ENCODE measurements at places on chromosomes 12 and 14. TPM values are rescaled to one million over a fixed set of nuclear protein-coding genes. Genes with fewer than 3 reads are reported as not detected.

Gene CARMIL3
- 0.16 TPM for total RNA-seq

DNA sequence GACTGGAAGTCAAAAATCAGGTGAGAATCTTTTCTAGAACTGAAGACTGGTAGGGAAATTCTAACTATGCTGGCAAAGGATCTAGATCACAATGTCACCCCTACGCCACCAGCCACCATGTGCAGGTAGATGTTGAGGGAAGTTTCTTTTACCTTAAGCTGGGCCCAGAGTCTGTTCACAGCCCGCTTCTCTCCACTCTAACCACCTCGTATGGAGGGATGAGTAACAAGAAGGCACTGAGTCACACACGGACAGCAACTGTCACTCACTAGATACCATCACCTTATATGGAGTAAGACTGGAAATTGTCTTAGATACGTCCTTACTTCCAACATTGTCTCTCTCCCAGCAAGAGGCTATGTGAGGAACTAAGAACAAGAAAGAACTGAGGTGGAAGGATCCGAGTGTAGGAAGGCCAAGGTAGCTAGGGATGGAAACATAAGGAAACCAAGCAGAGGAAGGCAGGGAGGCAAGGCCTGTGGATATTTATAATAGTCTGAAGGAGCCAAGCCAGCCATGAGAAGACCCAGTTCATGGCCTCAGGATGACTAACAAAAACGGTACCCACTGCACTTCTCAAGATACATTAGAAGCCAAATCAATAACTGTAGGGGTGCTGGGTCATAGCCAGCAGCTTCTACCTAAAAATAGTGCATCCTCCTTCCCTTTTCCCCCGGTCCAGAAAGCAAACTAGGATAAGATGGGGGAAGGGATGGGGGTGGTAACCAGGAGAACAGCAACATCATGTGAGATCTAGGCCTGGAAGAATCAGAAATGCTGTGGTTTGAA is 15.5 kb downstream of the REM2 start:
- DNase-seq: no peak

- no peak for DNase-seq
Measured at GRCh38 chr14:24870949-24871701, 178.8 kb downstream of the STXBP6 start.

GRCh38 chr12:106304797-106305196 is 2.3 kb downstream of the TCP11L2 start:
- DNase-seq: no peak

Gene PPM1H
- 13.5 TPM for total RNA-seq

GRCh38 chr14:96094656-96095055 is 55.5 kb downstream of the C14orf132 start:
- no peak for DNase-seq

Gene SLC7A8
- 61.9 TPM for total RNA-seq

GRCh38 chr14:90301668-90302090 is 30.1 kb downstream of the NRDE2 start:
- DNase-seq: no peak

GRCh38 chr12:45379261-45379660 is 163.4 kb downstream of the ANO6 start:
- no peak for DNase-seq

DNA sequence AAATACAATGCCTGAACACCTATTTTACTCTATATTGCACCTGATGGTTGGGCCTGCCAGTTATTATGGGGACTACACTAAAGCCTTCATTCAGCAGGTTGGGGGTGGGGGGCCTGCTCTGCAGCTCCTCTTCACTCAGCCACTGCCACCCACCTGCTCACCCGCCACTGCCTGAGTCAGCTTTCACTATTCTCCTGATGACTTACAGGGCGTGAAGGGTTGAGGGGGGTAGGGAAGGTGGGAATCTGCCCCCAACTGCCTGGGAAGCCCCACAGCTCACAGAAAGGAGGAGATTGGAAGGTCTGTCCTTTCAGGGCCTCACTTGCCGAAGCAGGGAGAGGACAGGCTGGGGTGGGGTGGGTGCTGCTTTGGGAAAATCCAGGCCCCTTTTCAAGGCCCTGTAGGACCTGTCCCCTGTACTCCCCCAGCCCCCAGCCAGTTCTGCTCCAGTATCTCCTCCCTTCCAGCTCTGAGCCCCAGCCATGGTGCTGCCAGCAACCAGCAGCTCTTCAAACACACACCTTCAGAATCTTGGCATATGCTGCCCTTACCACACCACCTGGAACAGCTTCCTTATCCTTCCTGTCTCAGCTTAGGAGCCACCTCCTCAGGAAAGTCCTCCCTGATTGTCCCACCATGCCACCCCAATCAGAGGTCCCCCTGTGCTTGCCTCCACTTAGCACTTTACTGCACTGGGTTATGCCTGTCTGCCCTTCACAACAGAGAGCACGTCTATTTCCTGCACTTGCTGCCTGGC is 33.1 kb downstream of the IRF2BPL start:
- DNase-seq: no peak

Gene KRT83
- total RNA-seq: 0.33 TPM

- no peak for DNase-seq
Measured at GRCh38 chr12:77893918-77894317, 63.2 kb downstream of the NAV3 start.

Gene GDF3
- not detected for total RNA-seq

Gene NANOG
- total RNA-seq: 0.15 TPM

DNA sequence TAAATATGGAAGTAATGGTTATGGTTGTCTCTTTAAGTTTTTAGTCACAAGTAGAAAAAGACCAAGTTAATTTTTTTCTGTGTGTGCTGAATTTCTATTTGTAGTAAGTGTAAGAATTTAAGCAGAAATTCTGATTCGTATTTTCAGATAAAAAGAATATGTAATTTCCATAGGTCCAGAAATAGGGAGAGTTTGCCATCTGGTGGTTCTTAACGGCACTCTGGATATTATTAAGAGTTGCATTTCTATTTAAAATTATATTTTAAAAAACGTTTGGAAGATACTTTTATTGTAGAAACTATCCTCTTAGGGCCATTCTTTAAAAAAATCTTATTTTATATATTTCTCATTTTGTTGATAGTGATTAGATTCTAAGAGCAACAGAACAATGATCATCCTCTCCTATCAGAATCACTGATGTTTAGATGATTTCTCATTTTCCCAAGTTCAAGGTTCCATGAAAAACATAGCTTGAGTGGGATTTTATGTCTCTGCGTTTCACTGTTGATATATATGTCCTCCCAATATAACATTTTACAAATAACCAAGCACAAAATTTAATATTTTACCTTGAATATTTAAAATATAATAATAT is 88.3 kb downstream of the LRRK2 start:
- DNase-seq: no peak

DNA sequence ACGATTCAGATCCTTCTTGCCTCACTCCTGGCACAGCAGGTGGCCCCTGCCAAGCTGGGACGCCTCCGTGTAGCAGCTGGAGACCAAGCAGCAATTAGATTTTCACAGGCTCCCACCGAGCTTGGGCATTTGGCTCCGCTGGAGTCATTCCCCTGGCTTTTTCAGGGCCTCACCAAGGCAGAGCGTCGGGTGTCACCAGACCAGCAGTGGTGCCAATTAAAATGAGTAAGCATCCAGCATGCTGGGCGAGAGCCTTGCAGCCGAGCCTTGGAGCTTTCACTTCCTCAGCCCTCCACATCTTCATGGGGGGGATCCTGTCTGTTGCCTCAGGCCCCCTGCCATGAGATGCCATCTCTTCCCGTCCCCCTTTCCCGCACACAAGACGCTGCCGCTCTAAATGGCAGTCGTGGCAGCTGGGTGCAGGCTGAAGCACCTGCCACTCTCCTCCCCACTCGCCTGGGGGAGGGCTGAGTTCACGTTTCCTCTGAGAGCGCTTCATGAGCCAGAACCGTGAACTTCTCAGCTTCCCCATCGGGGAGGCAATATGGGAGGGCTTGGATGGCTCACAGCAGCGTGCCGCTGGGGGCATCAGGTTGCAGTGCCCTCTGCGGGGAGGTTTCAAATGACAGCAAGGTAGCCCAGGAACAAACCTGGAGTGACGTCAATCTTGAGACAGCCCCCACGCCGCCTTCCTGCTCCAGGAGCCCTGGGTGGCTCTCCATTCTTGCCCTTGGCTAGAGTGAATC is 11.7 kb downstream of the TPCN1 start:
- no peak for DNase-seq

DNA sequence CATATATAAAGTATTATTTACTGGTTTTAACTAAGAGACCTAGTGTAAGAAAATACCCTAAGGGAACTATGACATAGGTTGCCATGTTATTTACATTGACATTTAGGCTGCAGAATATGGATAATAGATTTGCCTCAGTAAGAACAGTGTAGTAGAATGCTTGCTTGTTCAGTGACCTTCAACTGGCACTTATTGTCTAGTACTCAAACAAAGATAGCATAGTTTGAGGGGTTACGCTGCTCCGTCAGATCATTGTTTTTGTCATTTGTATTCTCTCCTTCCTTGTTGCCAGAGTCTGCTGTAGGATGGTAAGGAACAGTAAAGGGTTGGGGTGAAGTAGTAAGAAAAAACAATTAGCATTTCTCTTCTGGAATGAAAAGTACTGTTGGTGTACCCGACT is 33.2 kb downstream of the TOGARAM1 start:
- no peak for DNase-seq

DNA sequence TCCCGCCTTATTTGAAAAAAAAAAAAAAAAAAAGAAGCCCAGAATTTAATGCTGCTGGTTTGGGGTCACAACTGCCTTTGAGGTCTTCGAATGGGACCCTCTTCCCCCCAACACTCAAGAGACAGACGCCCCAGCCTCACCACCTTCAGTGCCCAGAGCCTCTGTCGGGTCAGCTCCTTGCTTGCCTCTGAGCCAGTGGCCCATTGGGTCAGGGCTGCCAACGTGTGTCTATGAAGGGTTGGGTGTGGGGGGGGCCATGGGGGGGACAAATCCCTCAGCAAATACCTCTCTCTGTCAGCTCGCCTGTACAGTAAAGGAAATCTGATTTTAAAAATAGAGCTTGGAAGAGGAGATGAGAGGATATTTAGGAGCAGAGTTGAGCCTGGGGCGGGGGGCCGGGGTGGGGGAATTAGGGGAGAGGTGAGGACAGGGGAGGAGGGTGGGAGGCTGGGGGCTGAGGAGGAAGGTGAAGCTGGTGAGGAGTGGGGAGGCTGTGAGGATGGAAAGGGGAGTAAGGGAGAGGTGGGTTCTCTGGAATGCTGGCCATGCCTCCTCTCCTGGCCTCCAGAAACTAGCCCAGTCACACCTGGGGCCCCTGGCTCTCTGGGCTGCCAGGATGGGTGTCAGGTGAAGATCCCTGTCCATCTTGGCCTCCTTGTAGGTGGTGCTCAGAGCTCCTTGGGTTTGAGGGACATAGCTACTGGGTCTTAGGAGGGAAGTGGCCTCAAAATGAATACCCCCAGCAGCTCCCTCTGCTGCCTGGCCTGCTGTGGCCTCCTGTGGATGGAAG is 13.3 kb downstream of the RTL1 start:
- no peak for DNase-seq

DNA sequence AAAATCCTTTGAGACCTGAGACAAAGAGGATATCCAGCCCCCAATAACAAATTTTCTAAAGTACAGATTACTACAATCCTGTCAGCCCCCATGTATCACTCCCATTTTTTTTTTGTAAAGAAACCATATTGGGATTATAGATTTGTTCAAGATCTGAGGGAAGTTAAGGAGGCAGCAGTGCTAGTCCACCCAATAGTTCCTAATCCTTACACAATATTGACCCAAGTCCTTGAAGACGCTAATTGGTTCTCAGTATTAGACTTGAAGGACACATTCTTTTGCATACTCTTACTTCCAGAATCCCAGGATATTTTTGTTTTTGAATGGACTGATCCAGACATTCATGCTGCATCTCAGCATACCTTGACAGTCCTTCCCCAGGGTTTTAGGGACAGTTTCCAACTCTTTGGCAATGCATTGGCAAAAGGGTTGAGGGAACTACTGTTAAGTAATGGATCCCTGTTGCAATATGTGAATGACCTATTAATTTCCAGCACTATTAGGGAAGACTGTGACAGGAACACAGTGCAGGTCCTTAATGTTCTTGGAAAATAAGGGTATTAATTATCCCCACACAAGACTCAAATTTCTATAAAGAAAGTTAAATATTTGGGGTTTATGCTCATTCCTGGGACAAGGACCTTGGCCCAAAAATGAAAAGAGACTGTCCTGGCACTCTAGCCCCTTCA is 1519.5 kb upstream of the SEL1L start:
- DNase-seq: no peak

GRCh38 chr12:8860165-8860961 is 37.9 kb downstream of the A2ML1 start:
- DNase-seq: no peak

DNA sequence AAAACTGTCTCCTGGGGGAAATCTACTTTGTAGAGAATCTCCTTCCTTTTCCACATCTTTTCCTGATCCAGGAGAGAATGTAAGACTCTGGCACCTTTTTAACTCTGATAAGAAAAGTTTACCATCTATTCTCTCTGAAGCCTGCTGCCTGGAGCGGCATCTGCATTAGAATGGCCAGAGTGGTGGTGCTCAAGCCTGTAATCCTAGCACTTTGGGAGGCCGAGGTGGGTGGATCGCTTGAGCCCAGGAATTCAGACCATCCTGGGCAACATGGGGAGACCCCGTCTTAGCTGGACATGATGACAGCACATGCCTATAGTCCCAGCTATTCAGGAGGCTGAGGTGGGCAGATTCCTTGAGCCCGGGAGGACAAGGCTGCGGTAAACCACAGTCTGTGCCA is 1.4 kb upstream of the CHFR start:
- DNase-seq: no peak

GRCh38 chr12:108360487-108360886 is 21.4 kb upstream of the CMKLR1 start:
- DNase-seq: no peak

Gene SLIRP
- 156 TPM for total RNA-seq

- no peak for DNase-seq
Measured at GRCh38 chr12:111297703-111298426, 71.0 kb downstream of the PHETA1 start.

Gene PIP4K2C
- total RNA-seq: 26.9 TPM

DNA sequence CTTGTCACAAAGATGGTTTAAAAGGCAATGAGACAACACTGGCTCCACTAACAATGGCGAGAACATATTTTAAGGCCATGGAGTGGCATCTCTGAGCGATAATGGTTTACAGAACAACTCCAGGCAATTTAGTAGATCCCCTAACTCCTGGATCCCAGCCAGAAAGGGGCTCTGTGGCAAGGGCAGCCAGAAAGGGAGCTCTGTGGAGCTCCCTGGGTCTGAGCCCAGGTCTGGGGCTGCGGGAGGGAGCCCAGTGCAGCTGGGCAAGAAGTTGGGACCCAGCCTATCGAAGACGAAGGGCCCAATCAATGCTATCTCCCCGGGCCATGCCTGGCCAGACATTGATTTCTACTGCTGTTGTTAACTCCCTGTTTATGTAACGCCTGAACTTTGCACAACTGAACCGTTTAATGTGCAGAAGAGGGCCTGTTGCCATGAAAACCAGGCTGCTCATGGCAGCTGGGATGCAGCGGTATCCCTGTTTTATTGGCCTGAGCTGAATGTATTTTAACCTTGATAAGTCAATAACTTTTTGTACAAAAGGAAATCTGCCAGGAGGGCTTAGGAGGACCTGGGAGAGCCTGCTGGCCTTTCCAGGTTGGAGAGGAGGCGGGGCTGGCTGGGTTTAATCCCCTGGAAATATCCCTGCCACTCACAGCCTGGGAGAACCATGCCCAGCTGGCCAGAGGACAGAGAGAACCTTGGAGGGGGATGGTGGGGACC is 6.7 kb upstream of the FAM222A start:
- DNase-seq: no peak
